Brain (organoid and tissue), 16 donors: ENCODE measurements at places on chromosomes 1 and 21.

- DNase-seq, result no peak
These were observed 1013.8 kb downstream of the PLA2G4A start for GRCh38 chr1:187842406-187843165.

DNA sequence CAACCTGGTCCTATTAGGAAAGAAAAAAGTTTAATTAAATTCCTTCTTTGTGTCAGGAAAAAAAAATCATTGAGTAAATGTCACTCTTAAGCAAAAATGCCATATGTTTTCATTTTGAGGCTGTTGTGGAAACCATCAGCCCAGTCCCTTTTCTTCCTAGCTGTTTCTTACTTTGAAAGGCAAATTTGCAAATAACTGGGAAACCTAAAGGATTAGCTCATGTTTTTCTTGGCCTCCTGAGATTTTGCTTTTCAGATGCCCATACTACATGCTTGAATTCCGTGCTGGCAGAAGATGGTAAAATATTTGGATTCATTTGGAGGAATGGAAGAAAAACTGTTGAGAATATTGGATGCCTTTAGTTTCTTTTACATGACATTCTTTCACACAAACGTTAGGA is 182.1 kb upstream of the ADAMTS5 start:
- DNase-seq, result peak; percentile 29

DNA sequence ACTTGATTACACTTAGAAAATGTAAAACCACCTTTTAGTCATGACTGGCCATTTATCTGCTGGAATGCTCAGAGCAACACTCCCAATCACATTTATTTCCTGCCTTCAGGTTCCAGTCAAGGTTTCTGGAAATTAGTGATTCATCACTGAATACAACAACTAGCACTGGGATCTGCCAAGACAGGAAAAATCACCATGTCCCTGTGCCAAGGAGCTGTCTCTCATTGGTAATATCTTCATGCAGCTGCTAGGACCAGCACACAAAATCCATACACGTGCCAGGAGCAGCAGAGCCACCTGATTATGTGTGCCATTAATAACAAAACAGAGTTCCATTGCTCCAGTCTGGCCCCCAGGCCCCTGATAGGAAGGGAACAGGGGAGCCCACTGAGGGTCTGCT is 194.6 kb downstream of the TNR start:
- peak; percentile 79 for DNase-seq

- no peak for DNase-seq
These were observed 110.8 kb upstream of the HOOK1 start for GRCh38 chr1:59703918-59704378.

- DNase-seq, result no peak
These were observed 75.8 kb upstream of the CD1D start for GRCh38 chr1:158104891-158105290.

DNA sequence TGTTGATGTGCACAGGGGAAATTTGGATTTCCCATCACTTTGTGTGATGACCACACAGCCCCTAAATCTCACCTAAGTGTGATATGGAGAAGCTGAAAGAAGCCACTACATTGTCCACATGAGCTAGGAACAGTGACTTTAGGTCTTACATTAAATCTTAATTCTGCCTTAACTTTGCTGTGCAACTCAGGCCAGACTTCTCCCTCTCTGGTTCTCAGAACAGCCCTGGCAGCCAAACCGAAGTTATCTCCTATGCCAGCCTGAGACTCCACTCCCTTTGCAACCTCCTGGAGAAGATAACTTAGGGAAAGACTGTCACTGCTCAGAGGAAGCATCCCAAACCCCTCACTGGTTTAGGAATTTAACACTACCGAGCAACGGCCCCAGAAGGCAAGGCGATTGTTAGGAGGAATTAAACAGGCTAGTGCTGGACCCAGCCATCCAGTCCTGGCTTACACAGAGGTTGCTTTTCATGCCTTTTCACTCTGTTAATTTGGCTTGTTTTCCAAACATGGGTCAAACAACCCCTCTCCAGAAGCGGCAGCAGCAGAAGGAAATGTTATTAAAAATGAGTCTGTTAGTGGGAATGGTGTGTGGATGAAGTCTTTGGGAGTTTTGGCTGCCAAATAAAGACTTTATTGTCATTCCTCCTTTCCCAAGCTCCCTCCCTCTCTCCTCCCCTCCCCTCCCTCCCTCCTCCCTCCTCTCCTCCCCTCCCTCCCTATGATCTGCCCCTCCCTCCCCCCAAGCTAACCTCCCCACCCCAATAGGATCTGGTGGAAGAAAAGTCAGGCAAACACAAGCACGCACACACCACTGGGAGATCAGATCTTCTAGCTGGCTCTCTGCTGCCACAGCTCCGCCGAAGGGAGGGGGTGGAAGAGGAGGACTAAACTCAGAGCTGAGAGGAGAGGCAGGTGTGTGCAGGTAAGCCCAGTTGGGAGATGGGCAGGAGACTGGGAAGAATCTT is at the start of gene PRELP:
Gene PRELP, plus strand, starts transcription at position 795 of the 970 bp plus-strand sequence. CDS start 7,379 bp downstream, outside the sequence.
- DNase-seq, result peak; percentile 24

- peak; percentile 90 for DNase-seq
These were observed 169.6 kb upstream of the LHX8 start for GRCh38 chr1:74964508-74965102.

GRCh38 chr1:24849672-24850295 is 80.3 kb downstream of the RUNX3 start:
- no peak for DNase-seq

GRCh38 chr1:159800177-159800930 is 1.8 kb upstream of the FCRL6 start:
- no peak for DNase-seq

DNA sequence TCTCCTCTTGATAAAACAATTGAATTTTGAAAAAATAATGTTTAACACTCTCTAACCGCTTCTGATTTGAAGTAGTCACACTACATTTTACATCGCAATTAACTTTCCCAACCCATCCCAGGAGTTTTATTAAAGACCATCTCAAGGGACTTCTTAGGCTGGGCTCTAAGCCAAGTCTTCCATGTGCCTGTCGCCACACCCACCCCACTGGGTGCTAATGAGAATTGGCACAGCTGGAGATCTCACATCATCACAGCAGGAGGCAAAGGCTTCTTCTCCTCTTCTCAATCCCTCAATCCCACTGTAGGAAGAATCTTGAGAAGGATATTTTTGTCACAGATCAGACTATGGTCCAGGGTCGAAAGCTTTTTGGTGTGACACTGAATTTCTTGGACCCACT is 328.9 kb downstream of the NUF2 start:
- DNase-seq, result peak; percentile 37

- DNase-seq, result peak; percentile 90
These were observed 31.2 kb downstream of the CDCP2 start for GRCh38 chr1:54121482-54122134.

DNA sequence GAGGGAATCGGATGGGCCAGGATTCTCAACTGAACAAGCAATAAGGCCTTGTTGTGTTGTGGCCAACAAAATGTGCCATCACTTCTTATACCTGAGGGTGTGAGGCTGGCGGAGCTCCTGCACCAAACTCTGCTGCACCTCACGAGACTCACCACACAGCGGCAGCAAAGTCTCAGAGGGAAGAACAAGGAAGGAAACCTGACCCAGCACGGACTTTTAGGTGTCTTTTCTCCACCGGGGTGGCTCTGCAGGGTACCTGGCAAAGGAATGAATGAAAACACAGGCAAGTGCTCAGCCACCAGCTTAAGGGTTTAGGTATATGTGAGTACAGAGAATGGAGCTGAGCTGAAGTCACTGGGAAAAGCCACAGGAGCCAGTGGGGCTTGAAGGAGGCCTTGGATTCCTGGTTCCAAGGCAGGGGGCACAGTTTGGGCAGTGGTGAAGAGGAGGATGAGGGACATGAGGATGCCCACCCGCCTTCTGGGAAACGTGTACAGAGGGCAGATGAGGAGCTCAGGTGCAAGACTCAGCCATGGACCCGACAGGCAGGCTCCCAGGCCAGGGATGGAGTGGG is 31.1 kb upstream of the HSD3B1 start:
- DNase-seq, result peak; percentile 22

GRCh38 chr1:203828002-203828401 is 32.6 kb downstream of the ZBED6 start:
- no peak for DNase-seq

GRCh38 chr1:25445993-25446538 is 15.4 kb downstream of the MACO1 start:
- DNase-seq, result no peak

DNA sequence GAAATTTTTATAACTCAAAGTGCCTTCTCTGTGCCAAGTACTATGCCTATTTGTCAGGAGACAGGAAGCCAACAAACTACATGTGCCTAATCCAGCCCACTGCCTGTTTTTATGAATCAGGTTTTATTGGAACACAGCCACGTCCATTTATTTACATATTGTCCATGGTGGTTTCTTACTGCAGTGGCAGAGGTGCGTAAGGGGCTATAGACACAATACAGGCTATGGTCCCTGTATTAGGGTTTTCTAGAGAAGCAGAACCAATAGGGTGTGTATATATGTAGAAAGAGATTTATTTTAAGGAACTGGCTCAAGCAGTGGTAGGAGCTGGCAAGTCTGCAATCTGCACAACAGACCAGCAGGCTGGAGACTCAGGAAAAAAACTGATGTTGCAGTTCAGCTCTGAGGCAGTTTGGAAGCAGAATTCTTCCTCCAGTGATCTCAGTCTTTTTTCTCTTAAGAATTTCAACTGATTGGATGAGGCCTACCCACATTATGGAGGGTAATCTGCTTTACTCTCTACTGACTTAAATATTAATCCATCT is 15.4 kb downstream of the PPIE start:
- DNase-seq, result no peak

DNA sequence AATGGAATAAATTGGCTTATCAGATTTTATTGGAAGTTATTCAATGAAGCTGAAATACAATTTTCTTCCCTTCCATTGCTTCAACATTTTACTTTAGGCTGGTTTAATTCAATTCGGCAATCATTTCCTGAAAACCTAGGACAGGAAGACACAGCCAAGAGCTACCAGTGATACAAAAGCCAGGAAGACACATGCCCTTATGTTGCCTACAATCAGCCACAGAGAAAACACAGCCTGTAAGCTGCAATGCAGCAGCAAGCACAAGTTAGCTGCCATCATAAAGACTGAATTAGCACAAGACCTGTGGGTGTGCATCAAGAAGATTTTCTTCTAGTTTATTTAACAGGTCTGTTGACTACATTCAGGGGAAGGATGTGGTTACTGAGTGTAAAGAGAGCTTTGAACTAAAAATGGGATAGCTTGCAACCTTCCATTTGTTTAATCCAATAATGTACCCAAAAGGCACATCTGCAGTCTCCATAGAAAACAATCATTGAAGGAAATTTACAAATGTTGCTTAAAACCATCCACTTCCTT is 193.8 kb downstream of the KCNH1 start:
- DNase-seq, result no peak

- DNase-seq, result no peak
These were observed 40.8 kb upstream of the DYNLT5 start for GRCh38 chr1:66711420-66711819.

DNA sequence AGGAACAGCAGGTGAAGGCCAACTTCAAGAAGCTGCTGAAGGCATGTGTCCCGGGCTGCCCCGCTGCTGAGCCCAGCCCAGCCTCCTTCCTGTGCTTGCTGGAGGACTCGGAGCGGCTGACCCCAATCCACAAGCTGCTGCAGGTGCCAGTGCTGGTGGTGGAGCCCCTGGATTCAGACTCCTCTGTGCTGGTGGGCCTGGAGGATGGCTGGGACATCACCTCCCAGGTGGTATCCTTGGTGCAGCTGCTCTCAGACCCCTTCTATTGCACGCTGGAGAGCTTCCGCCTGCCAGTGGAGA is 20.1 kb upstream of the NPPB start:
- no peak for DNase-seq

DNA sequence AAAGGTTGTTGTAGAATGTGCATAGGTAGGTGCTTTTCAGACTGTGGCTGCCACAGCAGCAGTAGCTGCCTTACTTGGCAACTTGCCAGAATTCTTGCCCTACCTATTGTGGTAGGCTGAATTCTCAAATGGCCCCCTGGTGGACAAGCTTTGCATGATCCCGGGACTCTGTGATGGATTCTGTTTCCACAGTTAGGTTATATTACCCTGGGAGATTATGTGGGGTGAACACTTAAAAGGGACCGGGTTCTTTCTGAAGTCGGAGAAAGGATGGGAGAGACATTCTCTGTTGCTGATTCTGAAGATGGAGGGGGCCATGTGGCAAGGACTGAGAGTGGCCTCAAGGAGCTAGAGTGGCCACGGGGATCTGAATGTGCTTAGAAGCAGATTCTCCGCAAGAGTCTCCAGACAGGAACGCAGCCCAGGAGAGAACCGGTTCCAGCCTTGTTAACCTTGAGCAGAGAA is 32.1 kb upstream of the KCNE1 start:
- no peak for DNase-seq

DNA sequence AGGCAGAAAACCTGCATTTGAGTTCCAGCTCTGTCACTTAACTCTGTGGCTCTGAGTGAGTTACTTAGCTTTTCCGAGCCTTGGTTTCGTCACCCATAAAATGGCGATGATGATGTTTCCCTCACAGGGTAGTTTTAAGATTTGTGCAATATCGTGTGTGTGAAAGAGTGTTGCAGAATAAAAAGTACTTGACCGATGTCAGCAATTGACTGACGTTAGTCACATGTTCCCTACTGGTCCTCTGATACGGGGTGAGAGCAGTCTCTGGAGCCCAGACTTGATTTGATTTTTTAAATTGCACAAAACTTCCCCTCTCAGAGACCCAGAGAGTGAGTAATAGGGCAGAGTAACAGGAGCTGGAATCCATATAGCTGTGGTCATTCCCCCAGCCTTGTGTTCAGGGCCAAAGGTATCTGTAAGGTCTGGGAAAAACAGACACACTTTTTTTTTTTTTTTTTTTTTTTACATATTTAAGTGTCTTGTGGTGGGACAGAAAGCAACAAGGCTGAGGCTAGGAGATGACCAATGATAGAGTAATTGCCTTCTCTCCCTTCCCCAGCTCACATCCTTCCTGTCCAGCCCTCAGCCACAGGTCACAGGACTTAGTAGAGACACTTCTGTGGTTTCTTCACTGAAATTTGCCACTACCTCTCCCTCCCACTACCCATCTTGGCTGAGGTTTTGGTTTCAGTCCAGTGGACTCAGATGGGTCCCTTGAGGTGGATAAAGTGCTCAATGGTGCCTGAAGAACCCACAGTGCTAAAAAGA is 2.0 kb downstream of the FCER1G start:
- no peak for DNase-seq

DNA sequence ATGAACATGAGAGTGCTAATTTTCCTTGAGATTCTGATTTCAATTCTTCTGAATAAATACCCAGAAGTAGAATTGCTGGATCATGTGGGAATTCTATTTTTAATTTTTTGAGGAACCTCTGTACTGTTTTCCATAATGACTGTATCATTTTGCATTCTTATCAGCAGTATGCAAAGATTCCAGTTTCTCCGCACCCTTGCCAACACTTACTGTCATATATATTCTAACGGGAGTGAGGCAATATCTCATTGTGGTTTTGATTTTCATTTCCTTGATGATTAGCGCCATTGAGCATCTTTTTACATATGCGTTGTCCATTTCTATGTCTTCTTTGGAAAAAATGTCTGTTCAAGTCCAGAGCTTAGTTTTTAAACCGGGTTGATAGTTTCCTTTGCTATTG is 33.2 kb downstream of the VCAM1 start:
- no peak for DNase-seq

- no peak for DNase-seq
These were observed 59.5 kb downstream of the TRABD2B start for GRCh38 chr1:47937586-47938254.

- no peak for DNase-seq
These were observed 51.6 kb upstream of the SPATA6 start for GRCh38 chr1:48523558-48523957.
